ENCODE measurements at places on chromosomes 2 and 18.

DNA sequence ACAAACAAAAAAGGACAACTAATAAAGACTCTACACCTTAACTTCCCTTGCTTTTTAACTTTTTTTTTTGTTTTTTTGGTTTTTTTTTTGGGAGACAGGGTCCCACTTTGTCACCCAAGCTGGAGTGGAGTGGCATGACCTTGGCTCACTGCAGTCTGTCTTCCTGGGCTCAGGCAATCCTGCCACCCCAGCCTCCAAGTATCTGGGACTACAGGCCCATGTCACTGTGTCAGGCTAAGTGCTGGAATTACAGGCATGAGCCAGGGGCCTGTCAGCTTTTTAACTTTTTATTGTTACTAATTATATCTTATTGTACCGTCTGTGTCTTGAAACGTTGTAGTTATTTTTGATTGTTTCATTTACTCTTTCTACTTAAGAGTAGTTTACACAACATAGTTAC is 25.5 kb downstream of the WDR7 start:
- DNase-seq: no peak

GRCh38 chr18:64288432-64288831 is 139.5 kb upstream of the LINC00305 start:
- DNase-seq: no peak

DNA sequence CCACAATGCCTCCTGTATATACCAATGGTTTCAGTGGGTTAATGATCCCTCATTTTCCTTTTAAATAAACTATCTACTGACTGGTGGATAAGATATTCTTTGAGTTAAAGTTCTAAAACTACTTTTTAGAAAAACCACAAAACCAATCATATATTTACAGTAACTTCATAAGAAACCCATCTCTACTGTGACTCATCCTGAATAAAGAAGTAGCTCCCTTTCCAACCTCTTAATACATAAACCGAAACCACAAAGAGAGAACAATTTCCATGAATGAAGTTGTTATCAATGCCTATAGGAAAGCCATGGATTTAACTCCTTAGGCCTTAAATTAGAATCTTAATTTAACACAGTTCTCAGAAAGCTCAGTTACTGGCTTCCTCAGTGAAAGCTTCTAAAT is 227.0 kb upstream of the SMAD7 start:
- no peak for DNase-seq

GRCh38 chr18:52409727-52410126 is 69.7 kb downstream of the DCC start:
- no peak for DNase-seq

- no peak for DNase-seq
Observed at GRCh38 chr2:215940645-215941184, 72.6 kb downstream of the MREG start.

DNA sequence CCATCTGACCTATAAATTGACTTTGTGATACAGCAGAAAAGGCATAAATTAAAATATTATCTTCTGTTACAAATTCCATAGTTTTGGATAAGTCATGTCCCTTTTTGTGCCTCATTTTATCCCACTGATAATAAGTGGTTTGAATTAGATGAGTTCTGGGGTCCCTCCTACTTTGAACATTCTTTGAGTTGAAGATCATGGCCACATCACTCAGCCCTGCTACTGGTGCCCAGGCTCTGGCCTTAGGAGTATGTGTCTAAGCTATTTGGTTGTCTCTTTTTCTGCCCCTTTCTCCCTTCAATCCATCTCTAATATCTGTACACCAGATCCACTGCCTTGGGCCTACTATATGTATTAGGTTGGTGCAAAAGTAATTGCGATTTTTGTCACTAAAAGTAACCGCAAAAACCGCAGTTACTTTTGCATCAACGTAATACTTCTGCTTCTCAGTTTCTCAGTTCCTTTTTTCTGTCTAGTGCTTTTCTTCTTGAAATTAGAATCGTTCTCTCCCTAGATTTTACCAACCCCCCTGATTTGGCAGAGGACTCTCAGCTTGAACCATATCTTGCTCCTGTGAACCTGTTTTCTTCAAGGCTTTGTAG is 362.5 kb upstream of the TNP1 start:
- DNase-seq: no peak

DNA sequence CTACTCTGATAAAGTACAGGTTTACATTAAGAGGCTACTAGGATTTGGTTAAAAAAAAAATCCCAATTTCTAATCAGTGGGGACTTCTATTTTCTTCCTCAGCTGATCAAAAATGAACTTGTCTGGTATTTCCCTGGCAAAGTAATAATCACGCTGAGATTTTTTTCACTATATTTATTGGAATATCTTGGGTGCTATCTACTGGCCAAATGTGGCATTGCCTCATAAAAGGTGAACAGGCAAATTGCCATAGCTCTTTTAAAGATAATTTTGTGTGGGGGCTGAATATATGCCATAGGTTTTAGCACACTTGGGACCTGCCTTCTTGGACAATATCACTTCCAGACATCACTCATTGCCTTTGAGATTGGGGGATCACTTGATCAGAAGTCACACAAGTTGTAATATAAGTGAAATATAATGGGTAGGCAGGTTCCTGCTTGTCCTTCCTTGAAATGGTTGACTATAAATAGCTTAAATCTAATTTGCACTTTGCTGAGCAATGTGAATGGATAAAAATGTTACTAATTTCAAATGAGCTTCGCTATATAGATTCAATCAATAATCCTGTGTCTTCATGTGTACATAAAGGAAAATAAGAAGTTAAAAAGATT is 7.0 kb upstream of the NXPH2 start:
- no peak for DNase-seq

GRCh38 chr2:224645722-224646121 is 60.6 kb upstream of the CUL3 start:
- DNase-seq: no peak

DNA sequence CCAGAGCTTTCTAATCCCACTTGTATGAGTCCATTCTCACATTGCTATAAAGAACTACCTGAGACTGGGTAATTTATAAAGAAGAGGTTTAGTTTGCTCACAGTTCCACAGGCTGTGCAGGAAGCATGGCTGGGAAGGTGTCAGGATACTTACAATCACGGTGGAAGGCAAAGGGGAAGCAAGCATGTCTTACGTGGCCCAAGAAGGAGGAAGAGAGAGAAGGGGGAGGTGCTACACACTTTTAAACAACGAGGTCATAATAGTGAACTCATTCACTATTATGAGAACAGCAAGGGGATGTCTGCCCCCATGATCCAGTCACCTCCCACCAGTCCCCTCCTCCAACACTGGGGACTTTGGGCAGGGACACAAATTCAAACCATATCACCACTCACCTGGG is 67.8 kb downstream of the TTC32 start:
- no peak for DNase-seq

DNA sequence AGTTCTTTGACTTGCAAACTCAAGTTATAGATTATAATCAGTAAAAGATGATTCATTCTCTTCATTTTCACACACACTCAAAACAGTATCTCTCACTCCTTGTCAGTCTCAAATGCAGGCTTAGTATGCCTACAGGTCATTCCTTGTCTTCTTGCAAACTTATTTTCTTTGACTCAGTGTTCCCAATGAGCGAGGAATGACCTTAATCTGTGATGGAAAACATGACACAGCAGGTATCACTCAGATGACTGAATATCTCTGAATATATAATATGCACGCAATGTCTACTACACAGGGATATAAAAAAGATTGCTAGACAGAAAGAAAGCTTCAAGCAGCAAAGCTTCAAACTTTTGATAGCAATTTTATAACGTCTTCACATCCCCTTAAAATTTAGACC is 127.8 kb upstream of the RGPD4 start:
- no peak for DNase-seq

DNA sequence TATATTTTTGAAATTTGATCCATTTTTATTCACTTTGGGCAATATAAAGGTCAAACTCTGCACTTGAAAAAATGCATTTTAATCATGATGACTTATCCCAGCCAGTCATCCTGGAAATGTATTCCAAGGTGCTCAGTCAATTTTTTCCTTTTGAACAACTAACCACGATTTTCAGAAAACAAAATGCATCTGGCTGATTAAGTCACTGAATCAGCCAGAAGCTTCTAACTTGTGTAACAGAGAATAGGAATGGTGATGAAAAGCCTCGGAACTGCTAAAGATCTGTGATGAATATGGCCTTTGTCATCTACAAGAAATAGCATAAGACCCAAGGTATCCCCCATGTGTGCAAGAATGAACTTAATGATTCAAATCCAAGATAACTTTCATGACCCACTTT is 572.7 kb downstream of the EPHA4 start:
- no peak for DNase-seq

DNA sequence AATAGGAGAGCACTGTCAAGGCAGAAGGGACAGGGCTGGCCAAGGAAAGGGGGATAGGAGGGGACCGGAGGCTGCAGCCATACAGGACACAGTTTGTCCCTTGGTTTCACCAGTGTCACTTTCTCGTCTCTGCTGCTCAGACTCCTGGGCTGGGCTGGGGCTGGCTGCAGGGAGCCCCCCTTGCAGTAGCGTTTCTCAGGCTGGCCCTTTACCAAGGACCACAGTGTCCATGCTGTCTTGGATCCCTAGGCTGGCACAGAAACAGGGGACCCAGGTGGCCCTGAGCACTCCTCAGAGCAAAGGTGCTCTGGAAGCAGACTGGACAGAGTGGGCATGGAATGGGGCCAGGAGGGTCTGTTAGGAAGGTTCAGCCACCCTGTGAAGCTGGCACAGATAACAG is 34.8 kb downstream of the ATOH8 start:
- no peak for DNase-seq

GRCh38 chr18:55900380-55900779 is 312.4 kb upstream of the TCF4 start:
- DNase-seq: no peak

DNA sequence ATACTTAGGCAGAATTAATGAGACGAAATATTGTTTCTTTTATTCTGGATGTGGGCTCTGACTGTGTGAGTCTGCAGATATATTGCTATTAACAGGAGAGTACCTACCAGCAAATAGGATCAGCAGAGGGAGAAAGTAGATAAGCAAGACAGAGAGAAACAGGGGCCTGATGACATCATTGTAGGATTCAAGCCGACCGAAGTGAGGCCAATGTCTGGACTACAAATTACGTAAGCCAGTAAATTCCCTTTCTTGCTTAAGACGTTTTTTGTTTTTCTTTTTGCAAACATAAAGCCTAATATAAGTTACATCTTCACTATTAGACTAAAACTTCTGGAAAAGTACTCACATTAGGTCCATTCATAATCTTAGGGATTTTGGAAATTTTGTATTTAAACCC is 21.4 kb upstream of the PTPRM start:
- no peak for DNase-seq

- no peak for DNase-seq
Observed at GRCh38 chr18:44181951-44182747, 498.5 kb upstream of the SETBP1 start.

- no peak for DNase-seq
Observed at GRCh38 chr2:19746137-19746600, 155.6 kb downstream of the TTC32 start.

DNA sequence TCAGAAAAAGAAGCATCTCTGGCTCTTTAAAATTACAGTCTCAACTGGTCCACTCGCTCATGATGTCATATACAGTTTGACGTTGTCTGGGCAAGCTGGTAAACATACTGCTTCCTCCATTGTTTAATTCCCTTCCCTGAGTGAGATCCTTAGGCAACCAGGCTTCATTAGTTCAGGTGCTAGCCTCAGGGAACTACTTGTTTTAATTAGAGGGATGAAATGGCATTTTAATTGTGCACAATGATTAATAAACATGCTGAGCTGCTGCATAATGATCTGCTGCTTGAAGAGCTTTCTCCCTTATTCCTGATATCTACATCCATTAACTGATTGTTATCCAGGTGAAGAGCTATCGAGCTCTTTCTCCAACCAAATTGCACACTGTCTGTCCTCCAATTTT is 195.6 kb upstream of the ETAA1 start:
- no peak for DNase-seq

- no peak for DNase-seq
Observed at GRCh38 chr2:144703852-144704708, 184.2 kb upstream of the ZEB2 start.

- DNase-seq: no peak
Observed at GRCh38 chr2:151337643-151338042, 19.7 kb upstream of the TNFAIP6 start.

GRCh38 chr2:98555696-98556095 is 52.6 kb downstream of the COA5 start:
- peak; percentile 47 for DNase-seq

- no peak for DNase-seq
Observed at GRCh38 chr2:100831831-100832230, 11.9 kb downstream of the NPAS2 start.

- DNase-seq: no peak
Observed at GRCh38 chr2:169105476-169105875, 36.1 kb downstream of the DHRS9 start.

DNA sequence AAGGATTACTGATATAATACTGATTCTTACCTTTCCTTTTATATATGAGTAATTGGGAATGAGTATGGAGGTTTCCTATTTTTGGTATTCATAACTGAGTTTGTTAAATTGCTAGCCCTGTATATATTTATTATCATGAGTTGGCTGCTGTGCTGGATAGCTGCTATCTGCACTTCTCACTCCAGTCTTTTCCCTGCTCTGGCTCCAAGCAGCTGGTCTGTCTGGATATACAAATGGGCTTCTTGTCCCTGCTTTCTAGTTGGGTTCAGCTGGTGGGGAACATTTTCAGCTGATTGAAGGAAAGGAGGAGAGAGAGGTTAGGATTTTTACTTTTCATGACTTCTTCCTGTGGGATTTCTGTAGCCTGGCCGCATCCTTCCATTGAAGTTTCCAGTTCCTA is 41.2 kb downstream of the AGFG1 start:
- no peak for DNase-seq

- DNase-seq: no peak
Observed at GRCh38 chr2:154825358-154825757, 126.9 kb downstream of the KCNJ3 start.

- no peak for DNase-seq
Observed at GRCh38 chr2:72027426-72028161, 120.1 kb downstream of the CYP26B1 start.

DNA sequence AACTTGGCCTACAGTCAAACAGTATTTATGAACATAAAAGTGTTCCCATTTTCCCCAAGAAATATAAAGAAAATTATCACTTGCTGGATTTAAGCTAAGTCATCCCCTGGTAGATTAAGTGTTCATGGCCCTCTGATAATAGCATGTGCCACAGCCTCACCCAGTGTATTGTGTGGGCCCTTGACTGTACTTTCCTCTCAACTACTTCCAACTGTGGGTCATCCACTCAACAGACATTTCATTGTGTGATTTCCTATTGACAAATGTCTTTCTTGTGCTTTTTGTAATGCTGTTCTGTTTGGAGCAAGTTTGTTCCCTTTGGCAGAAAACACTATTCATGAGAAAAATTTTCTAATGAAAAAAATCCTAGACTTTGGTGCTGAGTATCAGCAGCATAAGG is 48.4 kb upstream of the TMEM17 start:
- no peak for DNase-seq

DNA sequence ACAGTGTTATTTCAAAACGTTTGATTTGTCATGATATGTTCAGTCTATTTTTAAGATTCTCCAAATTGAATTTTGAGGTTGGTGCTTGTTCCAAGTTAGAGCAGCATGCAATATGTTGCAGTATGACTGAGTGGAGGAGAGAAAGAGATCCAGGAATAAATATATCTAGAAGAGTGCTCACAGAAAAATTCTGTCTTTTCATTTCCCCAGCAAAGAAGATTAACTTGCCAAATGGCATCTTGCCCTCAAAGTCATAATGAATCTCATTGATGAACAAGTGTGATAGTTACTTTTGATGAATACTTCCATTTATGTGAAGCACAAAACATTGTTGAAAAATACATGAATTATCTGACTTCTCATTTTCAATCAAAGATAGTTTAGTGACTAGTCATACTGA is 95.9 kb downstream of the KCNJ3 start:
- DNase-seq: no peak

GRCh38 chr18:31563778-31564177 is 27.9 kb upstream of the TTR start:
- DNase-seq: no peak
